ENCODE measurements at places on chromosomes 5 and 9.

- DNase-seq, result no peak
Observed at GRCh38 chr9:130462685-130463540, 18.2 kb downstream of the ASS1 start.

DNA sequence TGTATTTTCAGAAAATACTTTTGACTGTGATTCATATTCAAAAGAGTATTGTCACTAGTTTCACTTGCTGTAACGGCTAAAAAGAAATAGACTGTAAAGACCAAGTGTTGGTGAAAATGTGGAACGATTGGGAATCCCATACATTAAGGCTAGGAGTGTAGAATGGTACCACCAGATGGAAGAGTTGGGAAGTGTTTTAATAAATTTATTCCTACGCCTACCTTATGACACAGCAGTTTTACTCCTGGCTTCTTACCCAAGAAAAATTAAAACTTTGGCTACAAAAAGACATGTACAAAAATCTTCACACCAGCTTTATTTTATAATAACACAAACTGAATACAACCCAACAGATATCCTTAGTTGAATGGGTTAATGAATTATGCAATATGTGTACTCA lies 256.2 kb downstream of the TAF11L14 start:
- DNase-seq, result no peak

- peak; percentile 81 for DNase-seq
Observed at GRCh38 chr5:9046756-9047481, 499.0 kb downstream of the SEMA5A start.

DNA sequence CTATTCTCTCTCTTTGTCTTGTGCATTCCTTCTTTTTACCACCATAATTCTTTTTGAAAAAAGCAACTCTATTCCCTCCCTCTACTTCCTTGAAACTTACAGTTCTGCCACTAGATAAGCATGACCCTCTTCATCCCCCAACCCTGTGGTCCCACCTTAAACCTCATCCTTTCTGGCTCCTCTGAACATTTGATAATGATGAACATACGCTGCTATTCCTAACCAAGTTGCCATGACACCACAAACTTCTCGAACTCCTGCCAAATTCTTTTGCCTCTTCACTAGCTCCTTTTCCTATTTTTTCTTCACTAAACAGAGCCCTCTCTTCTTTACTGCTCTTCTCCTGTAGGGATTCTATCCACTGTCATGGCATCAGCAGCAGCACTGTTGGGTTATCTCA lies 57.1 kb downstream of the MOCS2 start:
- DNase-seq, result no peak

- DNase-seq, result no peak
Observed at GRCh38 chr9:91726406-91727100, 223.5 kb downstream of the ROR2 start.

- no peak for DNase-seq
Observed at GRCh38 chr9:105535920-105536668, 21.8 kb upstream of the FKTN start.

DNA sequence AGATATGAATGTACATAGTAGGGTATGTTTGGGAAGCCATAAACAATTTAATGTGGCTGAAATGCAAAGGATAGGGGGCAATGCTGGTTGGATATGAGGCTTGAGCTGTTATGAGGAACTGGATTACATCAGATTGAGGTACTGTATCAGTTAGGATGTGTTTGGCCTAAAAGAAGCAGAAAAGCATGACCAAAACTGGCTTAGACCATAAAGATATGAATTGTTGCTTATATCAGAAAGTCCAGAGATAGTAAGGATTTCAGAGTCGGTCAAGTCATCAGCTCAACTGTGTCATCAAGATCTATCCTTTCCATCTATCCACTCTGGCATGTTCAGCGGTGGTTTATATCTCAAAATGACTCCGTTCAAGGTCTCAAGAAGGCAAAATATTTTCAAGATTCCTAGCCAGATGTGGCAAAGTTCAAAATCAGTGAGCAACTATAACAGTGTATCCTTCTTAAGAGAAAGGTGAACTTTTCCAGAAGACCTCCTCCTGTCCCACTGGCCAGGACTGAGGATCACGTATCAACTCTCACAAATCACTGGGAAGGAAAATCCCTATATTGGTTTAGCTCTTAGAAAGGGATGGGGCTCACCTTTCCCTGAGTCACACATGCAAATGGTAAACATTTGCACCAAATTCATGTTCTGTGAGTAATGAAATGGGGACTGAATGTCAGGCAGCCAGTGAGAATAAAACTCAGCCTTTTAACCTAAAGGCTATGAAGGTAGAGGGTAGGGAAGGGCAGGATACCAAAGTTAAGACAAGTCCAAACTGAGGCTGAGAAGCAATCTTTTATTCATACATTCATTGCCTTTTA lies 257.8 kb downstream of the TRIM32 start:
- DNase-seq, result no peak

DNA sequence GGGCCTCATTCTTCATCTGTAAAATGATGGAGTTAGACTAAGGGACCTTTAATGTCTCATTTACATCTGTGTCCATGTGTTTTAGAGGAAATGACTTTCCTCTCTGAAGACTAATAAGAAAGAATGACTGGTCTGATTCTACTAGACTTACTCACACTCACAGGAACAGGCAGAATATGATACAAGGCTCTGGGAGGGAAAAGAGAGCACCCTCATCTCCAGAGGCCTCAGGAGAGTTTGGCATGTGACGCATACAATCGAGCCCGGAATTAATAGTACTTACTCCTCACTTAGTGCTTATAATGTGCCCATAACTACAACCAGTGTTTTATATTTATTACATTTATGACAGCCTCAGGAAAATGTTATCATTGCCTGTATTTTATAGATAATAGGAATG lies 608.7 kb downstream of the KCTD16 start:
- DNase-seq, result no peak

DNA sequence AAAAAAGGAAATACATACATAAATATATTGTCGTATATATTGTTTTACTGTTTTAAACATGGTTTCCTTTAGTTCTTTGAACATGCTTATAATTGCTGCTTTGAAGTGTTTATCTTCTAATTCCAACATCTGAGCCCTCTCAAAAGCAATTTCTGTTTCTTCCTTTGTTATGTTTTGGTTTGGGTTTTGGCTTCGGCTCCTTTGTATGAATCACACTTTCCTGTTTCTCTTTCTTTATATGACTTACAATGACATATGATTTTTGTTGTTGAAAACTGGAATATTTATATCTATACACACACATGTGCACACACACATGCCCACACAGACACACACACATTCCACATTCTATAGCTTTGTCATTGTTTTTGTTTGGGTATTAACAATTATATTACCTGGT lies 1206.7 kb downstream of the CDH12 start:
- no peak for DNase-seq

DNA sequence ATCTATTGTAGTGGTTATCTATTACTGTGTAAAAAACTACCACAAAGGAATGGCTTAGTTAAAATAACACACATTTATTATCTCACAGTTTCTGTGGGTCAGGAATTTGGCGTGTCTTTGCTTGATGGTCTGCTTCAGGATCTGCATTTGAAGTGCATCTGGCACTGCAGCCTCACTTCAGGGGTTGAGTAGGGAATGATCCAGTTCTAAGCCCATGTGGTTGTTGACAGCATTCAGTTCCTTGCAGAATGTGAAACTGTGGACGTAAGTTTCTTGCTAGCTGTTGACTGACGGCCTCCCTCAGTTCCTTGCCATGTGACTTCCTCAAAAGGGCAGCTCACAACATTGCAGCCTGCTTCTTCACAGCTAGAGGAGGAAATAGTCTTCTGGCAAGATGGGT lies 2.1 kb upstream of the OGN start:
- no peak for DNase-seq

GRCh38 chr5:59158637-59159391 lies 575.9 kb downstream of the RAB3C start:
- DNase-seq, result no peak

DNA sequence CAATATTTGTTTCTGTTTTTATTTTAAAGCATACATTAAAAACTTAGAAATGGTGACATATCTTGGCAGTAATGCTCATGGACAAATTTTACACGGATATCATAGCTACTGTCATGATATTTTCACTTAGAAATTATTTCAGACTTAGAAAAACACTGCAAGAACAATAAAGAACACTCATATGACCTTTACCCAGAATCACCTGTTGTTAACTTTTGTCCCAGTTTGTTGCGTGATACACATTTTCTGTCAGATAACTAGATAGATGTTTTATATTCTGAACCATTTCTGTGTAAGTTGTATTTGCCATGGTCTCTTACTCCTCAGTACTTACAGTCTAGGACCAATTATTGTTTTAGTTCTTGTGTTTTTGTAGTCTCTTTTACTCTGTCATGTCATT lies 3.6 kb upstream of the LRRC70 start:
- DNase-seq, result no peak

DNA sequence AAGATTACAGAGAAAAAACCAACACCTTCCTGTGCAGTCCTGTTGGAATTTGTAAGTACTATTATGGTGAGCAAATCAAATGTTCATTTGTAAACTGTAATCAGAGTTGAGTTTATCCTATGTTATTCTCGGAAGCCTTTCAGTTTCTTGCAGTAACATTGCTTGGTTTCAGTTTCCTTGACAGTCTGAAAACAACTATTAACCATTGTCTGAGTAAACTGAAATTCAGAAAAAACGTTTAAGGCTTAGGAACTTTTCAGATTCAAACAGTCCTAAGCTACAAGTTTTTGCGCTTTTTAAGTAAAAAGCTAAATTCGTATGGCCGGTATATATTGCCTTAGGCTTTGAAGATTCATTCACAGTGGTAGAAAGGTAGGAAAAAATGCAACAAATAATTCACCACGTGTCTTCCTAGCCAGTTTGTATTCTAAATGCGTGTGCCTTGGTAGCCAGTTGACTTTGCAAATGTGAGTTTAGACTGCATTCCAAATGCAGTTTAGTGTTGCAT lies 2.5 kb downstream of the GPBP1 start:
- DNase-seq, result no peak

DNA sequence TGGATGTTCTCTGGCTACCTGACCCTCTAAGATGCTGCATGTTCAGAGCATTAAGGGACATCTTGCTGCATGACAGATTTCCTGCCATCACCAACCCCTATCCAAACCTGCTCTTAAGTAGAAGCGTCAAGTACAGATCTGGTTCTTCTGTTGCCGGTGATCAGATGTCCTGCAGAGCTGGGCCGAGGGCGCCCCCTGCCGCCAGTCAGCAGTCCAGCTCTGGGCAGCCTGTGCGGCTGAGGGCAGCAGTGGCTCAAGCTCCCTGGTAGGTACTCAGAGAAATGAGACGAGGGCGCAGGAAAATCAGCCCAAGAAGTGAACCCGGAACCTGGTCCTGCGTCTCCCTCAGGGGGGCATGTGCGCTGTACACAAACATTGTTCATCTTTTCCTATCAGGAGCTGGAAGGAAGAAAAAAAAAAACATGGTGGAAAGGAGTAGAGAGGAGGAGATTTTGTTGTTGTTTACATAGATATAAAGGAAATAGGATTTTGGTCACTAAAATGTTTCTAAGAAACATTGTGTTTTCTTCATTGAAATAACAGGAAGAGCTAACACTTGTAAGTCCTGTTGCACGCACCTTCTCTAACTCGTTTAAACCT lies 95.8 kb downstream of the CFAP90 start:
- peak; percentile 9 for DNase-seq

- no peak for DNase-seq
Observed at GRCh38 chr9:114418053-114418452, 30.3 kb upstream of the AKNA start.

- DNase-seq, result no peak
Observed at GRCh38 chr9:106287091-106287631, 575.8 kb upstream of the ZNF462 start.

DNA sequence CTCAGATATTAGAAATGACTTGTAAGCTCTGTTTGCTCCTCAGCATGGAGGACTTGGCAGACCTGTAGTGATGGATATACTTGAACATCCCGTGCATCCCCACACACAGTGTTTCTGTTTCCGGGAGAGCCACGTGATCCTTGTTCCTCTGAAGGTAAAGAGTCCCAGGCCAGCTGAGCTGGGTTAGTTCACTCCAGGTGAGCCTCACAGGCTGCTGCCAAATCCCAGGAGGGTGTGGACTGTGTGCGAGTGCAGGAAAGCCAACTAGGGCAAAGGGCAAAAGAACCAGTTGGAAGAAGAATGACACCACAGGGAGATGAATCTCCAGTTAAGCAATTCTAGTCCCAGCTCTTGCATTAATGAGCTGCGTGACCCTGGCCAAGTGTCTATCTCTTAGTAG lies 10.4 kb upstream of the TOMM5 start:
- no peak for DNase-seq

DNA sequence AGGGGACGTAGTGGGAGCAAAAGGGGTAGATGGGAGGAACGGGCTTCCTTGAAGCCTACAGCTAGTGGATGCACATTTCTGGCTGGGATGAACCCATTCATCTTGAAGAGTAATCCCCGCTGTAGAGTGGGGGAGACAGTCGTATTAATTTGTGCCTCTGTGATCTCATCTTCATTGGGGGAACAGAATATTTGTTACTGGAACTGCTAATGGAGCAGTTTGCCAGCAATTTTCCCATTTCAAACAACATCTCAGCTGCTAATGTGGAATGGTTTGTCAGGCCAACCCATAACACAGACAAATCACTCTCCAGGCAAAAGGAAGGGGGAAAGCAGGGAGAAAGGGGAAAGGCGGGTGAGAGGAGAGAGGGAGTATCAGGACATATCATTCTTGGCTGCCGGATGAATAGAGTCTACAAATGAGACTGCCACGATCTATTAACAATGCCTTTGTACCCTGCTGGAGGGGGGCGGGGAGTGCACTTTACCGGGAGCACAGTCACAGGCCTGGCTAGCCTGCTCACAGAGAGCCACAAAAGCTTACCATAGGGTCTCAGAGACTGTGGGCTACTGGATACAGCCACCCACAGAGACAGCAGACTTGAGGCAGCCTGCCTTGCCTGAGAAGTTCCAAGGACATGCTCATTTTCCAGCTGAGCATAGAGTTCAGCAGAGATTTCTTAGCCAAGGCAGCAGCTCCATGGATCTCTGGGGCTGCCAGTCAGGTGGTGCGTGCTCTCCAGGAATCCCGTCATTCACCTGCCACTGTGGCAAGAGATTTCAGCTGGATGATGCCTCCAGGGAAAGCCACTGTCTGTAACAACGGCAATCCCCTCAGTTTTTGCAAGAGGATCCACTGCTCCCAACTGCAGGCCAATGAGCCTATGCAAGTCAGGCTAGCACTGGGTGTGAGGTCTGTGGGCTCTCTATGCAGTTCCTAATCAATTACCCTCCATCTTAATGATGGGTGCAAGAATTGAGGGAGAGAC lies 217.7 kb upstream of the PANK3 start:
- DNase-seq, result no peak

GRCh38 chr5:4420681-4421080 lies 719.4 kb upstream of the ADAMTS16 start:
- DNase-seq, result no peak

- DNase-seq, result no peak
Observed at GRCh38 chr5:2164586-2164985, 281.9 kb upstream of the IRX4 start.

GRCh38 chr5:157109744-157110143 lies 900 bp upstream of the HAVCR2 start:
- DNase-seq, result no peak
